Anterior cingulate cortex (tissue), 58 donors: ENCODE measurements at places on chromosomes 7 and 10.

DNA sequence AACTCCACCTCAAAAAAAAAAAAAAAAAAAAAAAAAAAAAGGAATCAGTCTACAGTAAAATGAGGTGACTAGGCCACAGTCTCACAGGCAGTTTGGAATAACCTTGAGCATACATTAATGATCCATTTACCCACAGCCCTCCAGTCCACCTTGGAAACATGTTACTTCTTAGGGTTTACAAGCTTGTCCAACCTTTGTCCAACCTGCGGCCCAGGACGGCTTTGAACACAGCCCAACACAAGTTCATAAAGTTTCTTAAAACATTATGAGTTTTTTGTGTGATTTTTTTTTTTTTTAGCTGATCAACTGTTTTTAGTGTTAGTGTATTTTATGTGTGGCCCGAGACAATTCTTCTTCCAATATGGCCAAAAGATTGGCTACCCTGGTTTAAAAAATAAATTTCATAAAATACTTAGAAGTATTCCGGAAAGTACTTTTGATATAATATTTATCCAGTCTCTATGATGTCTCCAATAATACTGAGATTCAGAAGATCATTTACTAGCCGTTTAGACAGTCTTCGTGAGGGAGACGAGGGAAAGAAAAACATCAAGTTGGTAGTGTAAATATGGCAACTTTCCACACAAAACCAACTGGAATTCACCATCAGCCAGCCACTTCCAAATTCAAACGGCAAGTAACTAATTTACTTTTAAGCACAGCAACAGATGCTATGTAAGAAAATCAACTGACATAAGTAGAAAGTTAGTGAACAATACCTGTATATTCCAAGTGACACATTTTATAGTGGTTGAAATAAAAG, 9.9 kb downstream of the BAZ1B start:
- DNase-seq = no peak

DNA sequence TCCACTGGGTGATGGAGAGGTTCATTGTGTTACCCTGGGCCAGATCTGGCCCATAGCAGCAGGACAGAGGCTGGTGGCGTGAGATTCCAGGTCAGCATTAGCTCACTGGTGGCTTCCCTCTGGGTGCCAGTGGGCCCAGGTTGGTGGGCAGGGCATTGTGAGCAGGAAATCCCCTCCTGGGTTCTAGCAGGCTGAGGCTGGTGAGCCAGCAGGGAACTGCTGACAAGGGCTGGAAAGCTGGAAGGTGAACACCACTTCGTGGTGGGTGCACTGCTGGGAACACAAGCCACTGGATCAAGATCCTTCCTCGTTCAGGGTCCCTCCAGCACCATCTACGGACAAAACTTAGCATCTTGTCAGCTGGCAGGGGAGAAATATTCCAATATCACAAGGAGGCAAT, 259.2 kb upstream of the FZD1 start:
- no peak for DNase-seq

- no peak for DNase-seq
Observed at GRCh38 chr10:130029209-130029608, 65.1 kb upstream of the EBF3 start.

GRCh38 chr10:60943316-60944057, 498 bp downstream of the RHOBTB1 start:
- DNase-seq = peak; percentile 73

- no peak for DNase-seq
Observed at GRCh38 chr7:123598657-123599056, 3.0 kb upstream of the ASB15 start.

DNA sequence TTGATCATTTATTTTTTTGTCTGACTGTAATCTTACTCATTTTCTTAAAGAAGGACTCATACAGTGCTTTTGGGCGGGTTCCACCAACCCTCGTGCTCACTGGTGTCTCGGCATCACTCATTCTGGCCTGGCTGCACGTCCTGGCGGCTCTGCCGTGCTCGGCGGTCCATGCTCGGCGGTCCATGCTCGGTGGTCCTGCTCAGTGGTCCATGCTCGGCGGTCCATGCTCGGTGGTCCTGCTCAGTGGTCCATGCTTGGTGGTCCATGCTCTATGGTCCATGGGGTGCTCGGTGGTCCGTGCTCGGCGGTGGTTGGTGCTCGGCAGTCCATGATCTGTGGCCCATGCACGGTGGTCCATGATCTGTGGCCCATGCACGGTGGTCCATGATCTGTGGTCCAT, 72.5 kb downstream of the WDR37 start:
- DNase-seq = no peak
